ENCODE measurements at places on chromosomes 12 and 14.

- no peak for DNase-seq
Measured at GRCh38 chr14:105212541-105213300, 31.6 kb upstream of the NUDT14 start.

DNA sequence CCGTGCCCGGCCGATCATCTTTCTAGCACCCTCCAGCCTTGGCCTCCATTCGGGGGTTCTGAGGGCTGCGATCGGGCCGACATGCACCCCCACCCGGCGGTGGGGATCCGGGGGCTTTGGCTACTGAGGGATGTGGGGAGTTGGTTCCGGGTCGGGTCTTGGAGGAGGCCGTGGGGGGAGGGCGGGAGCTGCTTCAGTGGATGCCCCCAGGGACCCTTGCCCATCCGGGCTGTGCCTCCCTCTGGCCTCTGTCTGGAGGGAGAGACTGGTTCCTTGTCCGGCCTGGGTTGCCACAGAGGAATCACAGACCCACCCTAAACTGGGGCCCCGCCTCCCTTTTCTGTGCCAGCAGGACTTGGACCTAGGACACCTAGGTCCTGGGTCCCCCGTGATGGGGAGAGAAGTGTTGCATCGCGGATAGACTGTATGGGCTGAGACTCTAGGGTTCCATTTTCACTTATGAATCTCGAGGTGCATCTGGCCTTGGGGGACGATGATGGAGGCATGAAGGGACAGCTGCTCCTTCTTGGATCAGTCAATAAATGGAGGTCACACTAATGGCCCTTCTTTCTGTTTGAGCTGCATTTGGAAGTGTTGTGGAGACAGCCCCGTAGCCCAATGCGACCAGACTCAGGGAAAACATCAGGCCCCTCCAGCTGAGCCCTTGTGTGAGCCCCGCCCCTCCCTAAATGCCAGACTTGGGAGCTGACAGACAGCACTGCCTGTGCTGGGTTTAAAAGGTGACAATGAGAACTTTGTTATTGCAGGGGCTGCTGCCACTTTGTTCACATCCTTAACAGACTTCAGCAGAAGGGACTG lies 577 bp downstream of the DTX3 start:
- DNase-seq = no peak

- no peak for DNase-seq
Measured at GRCh38 chr12:124565656-124566160, 1.7 kb downstream of the NCOR2 start.

- no peak for DNase-seq
Measured at GRCh38 chr12:53954694-53955035, at the start of gene HOXC12. HOXC12 (plus strand) TSS chr12:53954903; CDS start chr12:53954930, 27 bp downstream.

DNA sequence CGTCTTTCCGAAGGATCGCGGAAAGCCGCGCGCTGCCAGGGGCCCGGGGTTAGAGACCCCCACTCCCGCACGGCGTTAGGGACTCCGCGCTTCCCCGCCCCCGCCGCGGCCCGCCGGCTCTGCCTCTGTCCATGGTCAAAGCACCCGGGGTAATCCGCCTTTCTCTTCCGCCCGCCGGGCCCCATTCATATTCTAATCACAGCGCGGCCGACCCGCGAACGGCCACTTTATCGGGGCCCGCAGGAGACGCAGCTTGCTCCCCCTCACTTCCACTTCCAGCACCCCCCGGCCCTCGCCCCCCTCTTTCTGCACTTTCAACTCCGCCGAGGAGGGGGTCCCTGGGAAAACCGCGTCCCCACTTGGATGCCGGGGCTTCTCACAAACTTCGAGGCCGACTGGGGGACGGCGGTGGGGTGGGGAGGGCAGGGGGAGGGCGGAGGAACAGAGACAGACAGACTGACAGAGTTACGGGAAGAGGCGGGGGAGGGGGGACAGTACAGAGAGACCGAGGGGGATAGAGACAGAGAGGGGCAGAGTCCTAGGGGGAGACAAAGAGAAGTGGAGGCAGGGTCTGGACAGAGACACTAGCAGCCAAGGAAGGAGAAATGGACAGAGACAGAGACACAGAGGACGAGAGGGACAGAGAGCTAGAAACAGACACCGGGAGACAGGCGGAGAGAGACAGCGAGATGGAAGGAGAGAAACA lies 1.1 kb upstream of the RFX4 start:
- no peak for DNase-seq

DNA sequence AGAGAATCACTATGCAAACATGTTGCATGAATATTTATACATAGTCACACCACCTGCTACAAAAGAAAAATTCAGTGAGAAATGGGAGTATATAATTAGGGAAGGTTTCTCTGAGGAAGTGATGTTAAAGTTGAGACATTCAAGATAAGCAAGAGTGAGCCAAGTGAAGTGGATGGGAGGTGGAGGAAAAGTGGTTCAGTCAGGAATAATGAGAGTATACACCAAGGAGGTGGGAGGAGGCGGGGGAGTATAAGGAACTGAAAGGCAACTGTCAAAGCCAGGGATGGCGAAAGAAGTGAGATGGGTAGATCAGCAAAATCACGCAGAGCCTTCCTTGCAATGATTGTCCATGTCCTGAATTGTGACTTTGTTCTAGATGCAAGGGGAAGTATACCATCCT lies 33.7 kb downstream of the PRKD1 start:
- DNase-seq = no peak

DNA sequence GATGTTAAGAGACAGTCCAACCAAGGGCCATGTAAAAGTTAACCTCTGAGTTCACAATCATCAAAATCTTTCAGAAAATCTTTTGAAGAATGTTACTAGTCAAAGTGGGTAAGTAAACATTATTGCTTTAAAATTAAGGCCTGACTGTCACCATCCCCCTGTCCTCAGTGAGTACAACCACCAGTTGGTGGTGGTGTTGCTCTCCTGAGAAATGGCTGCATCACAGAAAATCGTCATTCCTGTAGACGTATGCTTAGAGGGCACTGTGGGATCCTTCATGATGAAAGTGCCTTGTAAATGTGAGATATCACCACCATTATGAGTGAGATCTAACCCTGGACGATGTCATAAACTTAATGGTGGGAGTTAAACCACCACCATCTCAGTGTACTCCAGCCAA lies 451.2 kb downstream of the RPS29 start:
- DNase-seq = no peak

GRCh38 chr14:61616524-61617185 lies 78.7 kb upstream of the HIF1A start:
- DNase-seq = no peak

DNA sequence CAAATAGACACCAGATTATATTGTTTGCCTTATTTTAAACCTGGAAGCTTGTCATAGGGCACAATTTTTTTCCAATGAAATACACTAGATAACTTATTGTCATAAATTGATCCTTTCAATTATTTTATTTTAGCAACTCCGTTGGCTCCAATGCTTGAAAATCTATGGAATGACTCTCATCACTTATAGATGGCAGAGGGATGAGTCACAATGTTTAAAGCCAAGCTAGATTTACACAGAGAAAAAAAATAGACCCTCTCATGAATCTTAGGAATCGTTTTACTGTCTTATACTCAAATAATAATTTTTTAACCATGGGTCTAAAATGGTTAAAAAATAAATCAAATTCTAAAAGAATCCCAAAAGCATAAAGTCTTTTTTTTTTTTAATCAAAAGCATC lies 1276.6 kb upstream of the FLRT2 start:
- DNase-seq = no peak

- DNase-seq = no peak
Measured at GRCh38 chr14:40004871-40005500, 572.8 kb upstream of the FBXO33 start.

Data from CD4-positive, alpha-beta T cell treated with Interleukin-12 subunit alpha and Interleukin-12 subunit beta, for 1 hour (primary cell).